ENCODE measurements at places on chromosomes 7 and 10.
A peak's percentile ranks its signal among the peaks of the same experiment; 100 is the strongest.

- no peak for DNase-seq
Observed at GRCh38 chr7:138169441-138169851, 93.2 kb downstream of the AKR1D1 start.

- peak; percentile 16 for DNase-seq
Observed at GRCh38 chr7:75993689-75994387, 557 bp downstream of the TMEM120A start.

DNA sequence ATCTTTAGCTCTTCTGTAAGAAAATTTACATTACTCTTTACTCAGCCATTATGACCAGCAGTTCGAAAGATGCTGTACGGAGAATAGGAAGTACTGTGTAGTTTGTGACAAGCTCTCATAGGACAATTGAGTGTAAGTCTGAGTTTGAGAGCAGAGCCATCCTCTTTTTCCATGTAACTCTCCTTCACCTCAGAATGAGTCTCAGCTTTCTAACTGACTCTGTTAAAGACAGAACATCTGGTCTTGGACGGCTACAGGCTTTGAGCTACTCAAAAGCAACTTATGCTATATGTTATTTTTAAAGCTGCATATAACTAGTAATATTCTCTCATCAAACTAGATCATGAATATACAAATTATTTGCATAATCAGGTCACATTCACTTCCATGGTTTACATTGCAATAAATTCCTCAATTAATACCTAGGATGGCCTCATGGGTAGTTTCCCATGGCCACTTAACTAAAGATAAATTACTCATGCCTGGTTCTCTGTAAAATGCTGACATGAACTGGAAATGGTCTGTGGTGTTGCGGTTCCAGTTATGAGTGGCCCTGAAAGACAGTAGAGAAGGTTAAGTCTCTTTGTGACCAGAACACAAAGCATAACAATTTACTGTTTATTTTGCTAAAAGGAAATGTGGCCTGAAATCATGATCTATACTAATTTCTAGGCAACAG lies 358.7 kb downstream of the PHF14 start:
- no peak for DNase-seq

DNA sequence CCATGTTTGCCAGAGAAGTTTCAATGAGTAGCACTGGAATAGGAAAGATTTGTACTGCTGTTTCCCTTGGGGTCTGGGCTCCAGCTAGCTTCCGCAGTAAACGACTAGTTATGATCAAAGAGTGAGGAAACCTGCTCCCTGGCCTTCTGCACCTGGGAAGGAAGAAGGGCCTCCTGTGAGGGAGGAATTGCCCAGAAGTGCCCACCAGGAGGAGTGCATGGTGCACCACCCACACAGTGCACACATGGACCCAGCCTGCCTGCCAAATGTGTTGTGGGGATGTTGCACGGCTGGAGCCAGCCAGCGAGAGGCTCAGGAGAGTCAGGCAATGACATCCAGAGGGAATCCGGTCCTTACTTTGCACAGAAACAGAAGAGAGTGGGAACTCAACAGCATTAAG lies 27.0 kb upstream of the FAM107B start:
- DNase-seq = no peak

- DNase-seq = no peak
Observed at GRCh38 chr10:4382811-4383210, 443.2 kb upstream of the AKR1E2 start.

- no peak for DNase-seq
Observed at GRCh38 chr7:22660732-22661131, 66.3 kb upstream of the IL6 start.

GRCh38 chr7:82932516-82932915 lies 230.2 kb downstream of the PCLO start:
- no peak for DNase-seq

GRCh38 chr10:13705526-13706174 lies 118.9 kb downstream of the PRPF18 start:
- no peak for DNase-seq

DNA sequence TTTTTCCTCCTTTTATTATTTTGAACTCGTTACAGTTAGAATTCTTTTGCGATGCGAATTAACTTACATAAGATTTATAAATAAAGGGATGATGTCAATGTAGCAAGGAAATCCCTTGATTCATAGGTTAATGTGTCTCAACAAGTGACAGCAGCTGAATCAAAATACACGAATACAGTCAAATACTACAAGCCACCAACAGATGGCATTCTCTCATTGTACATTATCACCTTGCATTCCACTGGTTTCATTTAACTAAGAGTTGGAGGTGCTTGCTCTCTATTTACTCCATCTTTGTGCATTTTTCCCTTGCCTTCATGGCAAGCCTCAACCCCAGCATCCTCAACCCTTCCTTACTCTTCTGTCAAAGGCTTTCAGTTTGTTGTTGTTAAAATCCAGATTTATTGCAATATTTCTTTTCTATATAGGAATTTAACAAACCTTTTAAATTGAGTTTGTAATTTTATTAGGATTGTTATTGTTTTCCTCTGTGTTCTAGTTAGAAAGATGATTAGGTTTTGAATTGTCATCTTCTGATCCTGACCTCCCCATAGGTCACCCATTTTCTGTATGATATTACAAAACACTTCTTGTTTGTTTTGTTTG lies 78.3 kb downstream of the SLC25A40 start:
- DNase-seq = peak; percentile 12

DNA sequence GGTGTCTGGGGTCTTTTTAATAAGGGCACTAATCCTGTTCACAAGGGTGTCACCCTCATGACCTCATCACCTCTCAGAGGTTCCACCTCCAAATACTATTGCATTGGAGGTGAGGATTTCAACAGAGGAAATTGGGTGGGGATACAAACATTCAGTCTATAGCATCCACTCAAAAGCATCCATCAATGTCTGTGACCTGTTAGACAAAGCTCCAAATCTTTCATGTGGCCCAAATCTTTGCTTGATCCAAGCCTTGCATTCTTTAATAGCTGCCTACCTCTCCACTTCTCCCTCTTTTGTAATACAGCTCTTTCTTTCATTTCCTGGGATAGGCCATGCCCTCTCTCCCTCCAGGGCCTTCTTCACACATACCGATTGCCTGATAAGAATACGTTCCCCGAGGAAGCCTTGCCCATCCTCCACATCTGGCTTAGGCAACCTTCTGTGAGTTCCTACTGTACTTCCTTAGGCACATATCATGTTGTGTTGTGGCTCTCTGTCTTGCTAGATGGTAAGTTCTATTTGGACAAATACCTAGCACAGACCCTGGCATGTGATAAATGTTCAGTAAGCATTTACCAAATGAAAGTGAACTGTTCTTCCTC lies 66.1 kb downstream of the CREM start:
- no peak for DNase-seq

DNA sequence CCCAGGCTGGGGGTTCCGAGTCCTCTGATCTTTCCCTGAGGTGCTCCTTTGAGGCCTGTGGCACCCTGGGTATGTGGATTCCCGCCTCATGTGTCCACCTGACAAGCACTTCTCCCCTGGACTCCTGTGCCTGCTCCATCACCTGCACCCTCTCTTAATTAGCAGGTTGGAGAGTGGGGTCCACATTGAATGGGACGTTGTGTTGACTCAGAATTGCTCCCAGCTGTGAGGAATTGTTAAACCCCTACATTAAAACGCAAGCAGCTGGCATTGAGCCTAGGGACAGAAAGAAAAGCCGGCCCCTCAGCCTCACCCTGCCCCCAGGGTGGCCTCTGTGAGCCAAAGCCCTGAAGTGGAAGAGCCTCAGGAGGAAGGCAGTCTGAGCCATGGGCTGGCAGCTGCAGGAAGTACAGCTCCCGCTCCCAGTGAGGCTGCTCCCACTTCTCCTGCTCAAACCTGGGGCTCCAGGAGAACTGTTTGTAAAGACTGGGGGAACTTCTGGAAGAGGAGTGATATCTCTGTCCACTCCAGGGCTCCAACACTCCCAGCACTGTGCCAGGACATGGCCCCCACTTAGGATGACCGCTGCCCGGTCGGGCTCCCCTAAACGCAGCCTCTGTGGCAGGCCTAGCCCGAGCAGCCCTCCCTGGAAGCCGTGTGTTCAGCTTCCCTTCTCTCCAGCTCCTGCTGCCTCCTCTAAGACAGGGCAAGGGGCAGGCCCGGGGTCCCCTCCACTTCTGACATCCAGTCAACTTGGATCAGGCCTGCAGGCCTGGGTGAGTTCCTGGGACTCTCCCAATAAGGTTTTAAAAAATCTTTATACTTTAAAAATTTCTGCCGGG lies 1.8 kb upstream of the OPN4 start:
- DNase-seq = no peak

- DNase-seq = no peak
Observed at GRCh38 chr10:93063977-93064660, 3.5 kb downstream of the CYP26C1 start.

DNA sequence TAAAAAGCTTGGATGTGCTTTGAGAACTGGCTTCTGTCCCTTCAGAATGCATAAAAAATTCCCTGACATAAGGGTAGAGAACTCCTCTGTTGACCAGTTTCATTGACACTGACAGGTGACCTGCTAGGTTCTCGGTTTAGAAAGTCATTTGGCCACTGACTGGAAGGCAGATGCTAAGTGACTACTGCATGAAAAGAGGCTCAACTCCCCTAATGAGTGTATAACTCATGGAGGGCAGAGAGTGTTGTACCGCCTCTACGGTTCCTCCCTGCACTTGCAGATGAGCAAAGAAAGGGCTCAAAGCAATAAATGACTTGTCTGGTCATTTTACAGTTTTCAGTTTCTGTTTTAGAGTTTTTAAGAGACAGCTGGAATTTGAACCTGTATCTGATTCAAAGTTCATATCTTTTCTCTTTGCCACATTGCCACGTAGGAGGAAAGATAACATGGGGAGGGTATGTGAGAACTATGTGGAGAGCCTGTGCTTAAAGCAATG lies 2.9 kb upstream of the FGL2 start:
- no peak for DNase-seq

- no peak for DNase-seq
Observed at GRCh38 chr10:46305079-46305818, 18.5 kb downstream of the ANTXRL start.

DNA sequence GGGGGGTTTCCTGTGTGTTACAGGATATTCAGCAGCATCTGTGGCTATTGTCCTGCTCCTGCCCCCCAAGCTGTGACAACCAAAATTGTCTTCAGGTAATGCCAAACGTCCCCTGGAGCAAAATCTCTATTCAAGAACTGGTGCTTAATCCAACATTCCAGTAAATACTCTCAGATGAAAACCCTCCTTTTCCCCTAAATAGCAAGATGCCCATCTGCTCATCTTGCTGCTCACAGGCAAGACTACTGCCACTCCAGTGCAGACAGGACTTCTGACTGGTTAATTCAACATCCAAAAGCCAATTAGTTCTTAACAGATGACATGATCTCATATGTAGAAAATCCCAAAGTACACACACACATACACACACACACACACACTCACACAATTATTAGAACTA lies 20.5 kb upstream of the JAZF1 start:
- DNase-seq = no peak

- DNase-seq = no peak
Observed at GRCh38 chr7:109125001-109125400, 555.3 kb downstream of the DNAJB9 start.

DNA sequence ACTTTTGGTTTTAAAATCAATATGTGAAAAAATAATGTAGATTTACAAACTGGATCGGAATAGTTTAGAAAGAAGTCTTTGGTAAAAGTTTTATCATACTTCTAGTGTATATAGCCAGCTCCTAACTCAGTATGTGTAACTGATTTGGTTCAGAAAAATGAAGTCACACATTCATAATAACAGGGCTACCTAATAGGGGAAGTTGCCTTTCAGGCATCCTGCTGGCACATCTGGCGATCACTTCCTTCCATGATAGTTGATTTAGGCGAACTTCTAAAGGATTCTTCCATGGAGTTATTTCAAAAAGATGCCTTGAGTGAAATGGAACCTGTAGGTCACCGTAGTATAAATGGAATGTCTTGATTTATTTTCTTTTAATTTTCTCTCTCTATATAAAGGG lies 69.1 kb downstream of the SHH start:
- no peak for DNase-seq

DNA sequence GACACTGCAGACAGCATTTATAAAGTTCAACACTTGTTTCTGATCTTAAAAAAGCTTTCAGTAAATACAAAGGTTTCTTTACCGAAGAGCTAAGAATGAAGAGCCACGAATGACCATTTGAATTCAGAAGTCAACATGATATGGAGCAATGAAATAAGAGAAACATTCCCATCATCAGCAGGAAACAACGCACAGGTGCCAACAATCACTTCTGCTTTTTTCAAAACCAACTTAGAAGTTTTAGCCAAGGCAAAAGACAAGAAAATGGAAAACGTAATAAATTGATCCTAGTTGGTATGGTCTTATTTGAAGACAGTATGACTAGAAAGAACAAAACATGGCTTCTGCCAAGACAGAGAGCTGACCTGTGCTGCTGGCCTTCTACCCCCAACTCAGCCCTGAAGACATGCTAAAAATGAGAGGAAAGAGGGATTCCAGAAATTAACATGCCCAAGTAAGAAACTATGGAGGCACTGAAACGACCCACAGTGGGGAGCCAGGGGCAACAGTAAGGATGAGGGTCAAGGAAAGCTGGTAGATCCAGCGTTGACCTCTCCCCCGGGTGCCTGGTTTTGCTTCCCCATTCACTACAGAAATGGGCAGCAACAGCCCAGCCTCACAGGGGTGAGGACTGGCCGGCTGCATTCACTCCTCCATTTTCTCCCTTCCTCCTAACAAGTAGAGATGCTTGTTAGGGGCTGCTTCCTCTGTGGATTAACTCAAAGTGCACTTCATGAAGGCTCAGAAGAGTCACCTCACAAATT lies 30.1 kb downstream of the VPS41 start:
- no peak for DNase-seq

All from AG09319 (cell line).